ENCODE measurements at places on chromosomes 1 and 21.

DNA sequence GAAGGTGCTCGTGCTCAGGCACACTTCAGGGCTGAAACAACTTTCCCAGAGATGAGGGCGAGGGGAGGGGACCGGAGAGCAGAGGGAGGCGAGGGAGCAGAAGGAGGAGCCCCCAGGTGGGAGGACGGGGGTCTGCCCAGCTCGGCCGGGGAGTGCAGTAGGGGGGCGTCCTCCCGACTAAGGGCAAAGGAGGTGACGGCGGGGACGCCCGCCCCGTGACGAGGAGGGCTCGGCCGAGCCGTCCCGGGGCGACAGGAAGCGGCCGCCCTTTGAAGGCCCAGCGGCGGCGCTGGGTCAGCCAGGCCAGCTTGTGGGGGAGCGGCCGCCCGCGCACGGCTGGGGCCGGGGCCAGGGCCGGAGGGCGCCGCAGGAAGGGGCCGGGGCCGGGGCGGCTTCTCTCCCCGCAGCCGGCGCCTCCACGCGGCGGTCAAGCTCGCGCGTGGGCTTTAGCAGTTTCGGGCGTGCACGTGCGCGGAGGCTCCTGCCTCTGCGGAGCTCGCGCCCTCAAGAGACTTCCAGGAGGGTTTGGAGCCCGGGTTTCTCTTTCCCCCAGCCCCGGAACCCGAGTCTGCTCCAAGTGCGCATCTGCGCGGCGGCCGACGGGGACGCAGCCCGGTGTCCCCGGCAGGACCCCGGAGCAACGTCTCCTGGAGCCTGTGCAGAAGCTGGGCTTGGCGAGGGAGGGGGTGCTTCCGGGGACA is 100.8 kb upstream of the SLC45A1 start:
- no peak for DNase-seq

GRCh38 chr1:164240081-164240480 is 318.9 kb upstream of the PBX1 start:
- no peak for DNase-seq

DNA sequence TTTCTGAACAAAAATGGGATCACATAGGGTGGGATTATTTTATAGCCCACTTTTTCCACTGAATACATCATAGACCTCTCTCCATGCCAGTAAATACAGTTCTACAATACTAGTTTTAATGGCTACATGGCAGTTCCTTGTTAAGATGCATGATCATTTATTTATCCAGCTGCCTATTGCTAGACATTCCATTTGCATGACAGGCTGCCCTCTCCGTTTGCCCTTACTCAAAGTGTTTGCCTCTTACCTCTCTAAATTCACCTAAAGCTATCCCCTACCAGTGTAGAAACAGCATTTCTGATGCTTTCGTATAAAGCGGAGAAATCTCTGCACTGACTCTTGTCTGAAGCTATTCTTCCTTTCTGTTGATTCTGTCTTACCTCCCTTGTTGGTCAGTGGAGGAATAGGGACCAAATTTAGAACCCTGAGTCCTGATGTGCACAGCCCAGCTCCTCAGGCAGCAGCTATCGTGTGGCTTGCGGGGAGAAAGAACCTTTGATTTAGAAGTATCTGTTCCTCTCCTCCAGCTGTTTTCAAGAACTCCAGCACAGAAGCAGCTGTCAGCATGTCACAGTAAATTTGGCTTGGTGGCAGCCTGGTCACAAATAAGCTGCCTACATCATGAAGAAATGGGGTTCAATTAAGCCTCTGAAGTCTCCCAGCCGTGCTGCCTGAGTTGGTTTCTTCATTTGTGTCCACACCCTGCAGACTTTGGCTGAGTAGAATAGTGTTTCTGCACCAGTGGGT is 337.3 kb downstream of the PRDM2 start:
- DNase-seq = no peak

DNA sequence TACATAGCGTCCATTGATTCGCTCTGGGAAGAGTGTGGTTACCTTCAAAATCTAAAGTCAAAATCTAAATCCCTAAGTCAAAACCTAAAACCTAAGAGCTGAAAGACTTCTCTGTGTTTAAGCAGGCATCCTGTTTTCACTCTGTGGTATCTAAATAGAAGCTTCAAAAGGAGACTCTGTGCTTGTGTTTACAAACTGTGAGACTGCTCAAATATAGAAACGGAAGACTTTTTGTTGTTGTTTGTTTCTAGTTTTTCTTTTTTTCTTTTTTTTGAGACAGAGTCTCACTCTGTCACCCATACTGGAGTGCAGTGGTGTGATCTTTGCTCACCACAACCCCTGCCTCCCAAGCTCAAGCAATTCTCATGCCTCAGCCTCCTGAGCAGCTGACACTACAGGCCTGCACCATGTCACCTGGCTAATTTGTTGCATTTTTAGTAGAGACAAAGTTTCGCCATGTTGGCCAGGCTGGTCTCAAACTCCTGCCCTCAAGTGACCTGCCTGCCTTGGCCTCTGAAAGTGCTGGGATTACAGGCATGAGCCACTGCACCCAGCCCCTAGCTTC is 425.9 kb downstream of the SMYD3 start:
- DNase-seq = no peak
